ENCODE measurements at places on chromosomes 6 and 20.
A peak's percentile ranks its signal among the peaks of the same experiment; 100 is the strongest.

- peak; percentile 33 for DNase-seq
Observed at GRCh38 chr6:112117554-112117953, 30.2 kb downstream of the FAM229B start.

DNA sequence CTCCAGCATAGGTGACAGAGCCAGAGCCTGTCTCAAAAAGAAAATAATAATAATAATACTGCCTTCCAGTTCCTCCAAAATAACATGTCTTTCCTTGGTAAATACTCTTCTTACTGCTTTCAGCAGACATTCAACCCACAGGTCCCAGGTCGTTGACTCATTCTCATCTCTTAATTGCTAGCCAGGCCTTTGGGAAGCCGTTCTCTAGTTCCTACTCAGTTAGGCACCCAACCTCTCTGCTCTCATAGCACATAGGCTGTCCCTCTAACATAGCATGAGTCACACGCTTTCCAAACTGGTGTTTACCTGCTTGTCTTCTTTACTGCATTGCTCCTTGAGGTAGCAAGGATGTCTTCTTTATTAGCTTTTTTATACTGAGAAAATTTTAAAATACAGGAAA lies 98.8 kb downstream of the LAMA2 start:
- DNase-seq = no peak

DNA sequence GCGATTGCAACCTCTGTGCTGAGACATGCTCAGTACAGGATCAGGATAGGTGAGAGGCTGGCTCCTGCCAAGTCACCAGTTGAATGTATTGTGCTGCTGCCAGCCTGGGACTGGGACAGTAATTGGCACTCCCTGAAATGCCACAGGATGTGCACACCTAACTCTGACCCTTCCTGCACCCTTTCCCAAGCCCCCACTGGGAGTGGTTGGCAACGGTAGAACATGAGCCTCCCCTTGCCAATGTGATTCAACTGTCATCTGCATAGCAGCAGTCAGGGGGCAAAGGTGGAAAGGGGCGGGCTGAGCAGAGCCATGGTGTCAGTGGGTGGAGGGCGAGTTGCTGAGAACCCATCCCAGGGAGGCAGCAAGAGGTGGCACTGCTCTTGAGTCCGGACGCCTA lies 15.4 kb downstream of the SPINT3 start:
- DNase-seq = no peak

- no peak for DNase-seq
Observed at GRCh38 chr6:69570106-69570505, 226.7 kb downstream of the LMBRD1 start.

GRCh38 chr6:145763742-145764141 lies 28.4 kb upstream of the EPM2A start:
- no peak for DNase-seq

GRCh38 chr6:66605011-66605410 lies 898.0 kb upstream of the EYS start:
- DNase-seq = no peak

DNA sequence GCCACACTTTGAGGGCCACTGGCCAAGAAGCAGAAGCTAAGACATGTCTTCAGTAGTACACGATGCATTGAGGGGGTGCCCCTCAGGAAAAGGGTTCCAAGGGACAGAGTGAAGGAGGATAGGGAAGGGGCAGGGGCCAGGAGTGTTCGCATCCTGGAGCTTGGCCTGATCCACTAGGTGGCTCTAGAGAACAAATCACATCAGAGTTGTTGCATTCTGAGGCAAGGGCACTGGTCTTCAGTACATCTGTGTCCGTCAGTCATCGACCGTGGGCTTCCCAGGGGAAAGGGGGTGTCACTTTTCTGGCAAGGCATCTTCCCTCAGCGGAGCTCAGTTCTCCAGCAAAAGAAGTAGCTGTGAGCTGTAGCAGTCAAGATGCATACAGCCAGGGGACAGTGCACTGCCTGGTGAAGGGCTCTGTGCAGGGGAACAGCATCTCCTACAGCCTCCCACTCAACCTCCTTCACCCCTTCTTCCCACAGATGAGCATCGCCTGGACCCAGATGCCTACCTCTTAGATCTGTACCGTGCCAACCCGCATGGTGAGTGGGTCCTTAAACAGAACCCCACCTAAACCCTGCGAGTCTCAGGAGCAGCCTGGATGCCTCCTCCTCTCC lies 47.8 kb downstream of the ARHGAP40 start:
- peak; percentile 54 for DNase-seq

- DNase-seq = peak; percentile 61
Observed at GRCh38 chr20:13546497-13547131, 92.1 kb downstream of the TASP1 start.

GRCh38 chr6:13924949-13925881 lies at the start of gene RNF182:
TSS of gene RNF182 (plus strand) at chr6:13924952. CDS start at chr6:13977120, 52,168 bp downstream.
- peak; percentile 92 for DNase-seq

DNA sequence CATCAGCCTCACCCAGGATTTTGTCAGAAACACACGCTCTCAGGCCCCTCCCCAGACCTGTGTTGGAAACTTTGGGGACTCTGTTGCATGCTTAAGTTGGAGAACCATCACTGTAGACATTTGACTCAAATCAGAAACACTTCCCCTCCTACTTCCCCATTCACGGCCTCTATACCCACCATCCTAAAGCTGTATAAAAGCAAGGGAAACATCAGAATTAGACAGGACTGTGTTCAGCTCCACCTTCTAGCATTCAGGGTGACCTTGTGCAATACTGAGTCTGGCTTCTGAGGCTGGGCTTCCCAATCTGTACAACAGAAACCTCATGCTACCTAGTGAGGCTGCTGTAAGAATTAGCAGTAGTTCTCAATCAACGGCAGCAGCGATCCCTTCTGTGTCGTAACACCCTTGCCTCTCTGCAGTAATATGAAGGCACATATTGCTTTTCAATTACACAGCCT lies 252.3 kb downstream of the LY86 start:
- no peak for DNase-seq

DNA sequence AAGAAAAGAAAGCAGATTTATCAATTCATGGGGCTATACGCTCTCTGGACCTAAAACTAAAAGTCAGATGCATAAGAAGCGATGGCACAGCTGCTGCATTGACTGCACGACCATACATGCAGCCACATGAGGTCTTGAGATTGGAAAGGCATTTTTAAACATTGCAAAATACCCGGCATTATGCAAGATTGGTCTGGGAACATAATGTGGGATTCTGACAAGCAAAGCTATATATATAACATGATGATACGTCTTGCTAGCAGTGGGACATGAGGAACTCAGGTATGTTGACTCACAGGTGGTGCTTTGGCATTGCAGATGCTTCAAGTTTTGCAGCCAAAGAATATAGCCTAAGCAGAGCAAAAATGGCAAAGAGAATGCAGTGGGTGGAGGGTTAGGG lies 55.1 kb downstream of the SAMD3 start:
- peak; percentile 23 for DNase-seq
